ENCODE measurements at places on chromosomes 1 and 21. TPM values are rescaled to one million over a fixed set of nuclear protein-coding genes. Genes with fewer than 3 reads are reported as not detected.

GRCh38 chr1:176531036-176531435 lies 68.1 kb downstream of the PAPPA2 start:
- no peak for DNase-seq

- peak; percentile 39 for DNase-seq
Measured at GRCh38 chr1:118223426-118223825, 38.4 kb upstream of the SPAG17 start.

DNA sequence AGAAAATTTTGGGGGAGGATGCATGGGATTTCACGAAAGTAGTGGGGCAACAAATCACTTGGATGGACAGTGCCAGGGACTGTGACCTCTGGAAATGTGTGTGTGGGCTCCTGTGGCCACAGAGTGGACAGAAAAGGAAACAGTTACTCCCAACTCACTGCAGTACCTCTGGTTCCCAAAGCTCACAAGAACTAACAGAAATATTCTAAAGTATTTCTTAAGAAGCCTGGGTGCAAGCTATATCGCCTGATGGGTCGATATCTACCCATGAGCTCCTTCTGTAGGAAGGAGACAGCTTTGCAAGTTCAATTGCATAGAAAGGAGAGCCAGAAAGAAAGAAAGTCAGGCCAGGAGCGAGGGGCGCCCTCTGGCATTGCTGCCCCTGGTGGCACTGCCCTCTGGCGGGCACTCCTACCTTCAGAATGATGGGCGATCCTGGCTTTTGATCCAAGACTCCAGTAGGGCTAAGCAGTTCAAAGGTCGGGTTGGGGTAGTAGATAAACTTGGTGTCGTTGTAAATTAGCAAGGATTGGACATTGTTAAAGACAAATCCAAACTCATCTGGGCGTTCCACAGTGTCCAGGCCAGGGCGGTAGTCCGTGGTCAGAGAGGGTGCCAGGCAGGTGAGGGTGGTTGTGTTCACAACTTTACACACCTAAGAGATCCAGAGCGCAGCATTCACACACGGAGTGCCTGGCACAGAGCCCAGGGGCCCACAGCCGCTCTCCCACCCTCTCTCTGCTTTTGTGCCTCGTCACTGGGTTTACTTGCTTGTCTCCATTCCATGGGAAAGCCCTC lies 134.7 kb upstream of the CD34 start:
- no peak for DNase-seq

- no peak for DNase-seq
Measured at GRCh38 chr21:32007456-32007855, 134.6 kb downstream of the HUNK start.

DNA sequence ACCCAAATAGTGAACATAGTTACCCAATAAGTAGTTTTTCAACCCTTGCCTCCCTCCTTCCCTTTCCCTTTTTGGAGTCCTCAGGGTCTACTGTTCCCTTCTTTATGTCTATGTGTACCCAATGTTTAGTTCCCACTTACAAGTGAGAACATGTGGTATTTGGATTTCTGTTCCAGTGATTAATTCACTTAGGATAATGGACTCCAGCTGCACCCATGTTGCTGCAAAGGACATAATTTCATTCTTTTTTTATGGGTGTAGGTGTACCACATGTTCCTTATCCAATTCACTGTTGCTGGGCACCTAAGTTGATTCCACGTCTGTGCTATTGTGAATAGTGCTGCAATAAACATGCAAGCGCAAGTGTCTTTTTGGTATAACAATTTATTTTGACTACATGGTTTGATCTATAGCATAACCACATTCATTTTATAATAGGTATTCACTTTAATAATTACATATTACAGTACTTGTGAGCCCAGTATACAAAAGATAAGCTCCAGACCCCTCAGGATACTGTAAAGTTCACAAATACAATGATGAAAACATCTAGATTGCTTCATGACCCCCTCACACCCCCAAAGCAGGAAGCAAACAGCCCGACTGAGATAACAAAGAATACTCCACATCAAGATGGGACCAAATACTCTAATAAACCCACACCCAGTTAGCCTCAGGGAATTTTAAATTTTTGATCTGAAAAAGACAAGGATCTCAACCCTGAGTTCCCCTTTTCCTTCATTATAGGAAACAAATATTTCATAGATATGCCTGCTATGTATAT lies 45.3 kb downstream of the PUM1 start:
- no peak for DNase-seq

DNA sequence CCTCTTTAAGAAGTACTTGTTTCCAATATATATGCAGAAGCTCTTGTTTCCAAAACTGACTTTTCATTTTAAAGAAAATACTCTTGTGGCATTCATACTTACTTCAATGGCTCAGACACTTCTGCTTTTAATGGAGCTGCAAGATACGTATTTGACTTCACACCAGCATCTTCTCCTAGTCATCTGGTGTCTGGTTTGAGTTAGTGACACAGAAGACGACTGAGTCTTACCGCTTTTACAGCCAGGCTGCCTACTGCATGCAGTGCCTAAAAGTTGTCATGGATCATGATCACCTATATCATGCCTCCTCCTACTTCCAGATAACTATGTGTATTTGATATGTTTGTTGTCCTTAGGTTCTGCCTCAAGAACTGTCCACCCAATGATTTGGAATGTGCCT lies 185.9 kb downstream of the TPR start:
- no peak for DNase-seq

DNA sequence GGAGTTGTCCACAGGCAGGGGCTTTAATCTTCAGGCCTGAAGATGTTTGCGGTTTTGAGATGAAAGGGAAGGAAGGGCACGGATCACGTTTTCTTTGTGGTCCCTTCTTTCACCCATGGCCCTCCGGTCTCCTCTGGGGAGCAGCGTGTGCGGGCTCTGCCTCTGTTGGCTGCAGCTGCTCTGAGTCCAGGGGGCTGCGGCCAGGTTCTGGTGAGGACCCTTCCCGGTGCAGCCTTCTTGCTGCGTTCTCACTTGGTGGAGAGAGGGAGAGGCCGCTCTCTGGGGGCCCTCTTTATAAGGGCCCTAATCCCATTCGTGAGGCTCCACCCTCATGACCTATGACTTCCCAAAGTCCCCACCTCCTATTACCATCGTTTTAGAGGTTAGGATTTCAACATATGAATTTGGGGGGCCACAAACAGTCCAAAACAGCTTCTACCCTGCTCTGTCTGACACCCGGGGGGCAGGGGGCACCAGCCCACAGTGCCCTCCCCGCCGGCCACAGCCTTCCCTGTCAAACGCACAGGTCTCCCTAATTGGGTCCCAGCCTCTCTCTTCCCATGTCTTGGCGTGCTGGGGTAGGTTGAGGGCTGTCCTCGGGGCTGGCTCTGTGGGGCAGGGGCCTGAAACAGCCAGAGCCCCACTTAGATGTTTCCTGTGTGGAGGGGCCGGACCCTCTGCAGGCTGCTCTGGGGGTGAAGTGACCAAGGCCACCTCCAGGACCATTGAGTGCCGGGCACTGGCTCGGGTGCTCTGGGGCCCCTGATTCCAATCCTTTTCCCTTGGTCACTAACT lies 100.1 kb upstream of the C1orf174 start:
- DNase-seq = no peak

- no peak for DNase-seq
Measured at GRCh38 chr1:4963251-4963650, 308.8 kb downstream of the AJAP1 start.

DNA sequence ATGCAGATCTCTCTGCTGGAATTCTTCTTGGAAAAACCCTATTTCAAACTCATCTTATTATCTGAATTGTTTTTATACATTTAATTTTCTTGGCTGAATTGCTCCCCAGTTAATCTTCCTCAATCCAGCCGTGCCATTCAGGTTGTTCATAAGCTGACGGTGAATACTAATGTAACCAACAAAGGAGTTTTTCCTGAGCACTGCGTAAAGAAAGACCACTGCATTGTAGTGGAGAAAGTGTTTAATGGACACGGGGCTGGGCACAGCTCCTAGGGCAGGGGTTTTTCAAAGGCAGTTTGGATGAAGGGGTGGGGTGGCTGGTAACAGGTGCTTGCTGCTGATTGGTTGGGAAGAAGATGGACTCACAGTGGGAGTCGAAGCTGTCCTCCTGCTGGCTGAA lies 820.3 kb downstream of the ADGRL2 start:
- no peak for DNase-seq

GRCh38 chr1:66253330-66253921 lies 280.5 kb upstream of the SGIP1 start:
- DNase-seq = peak; percentile 51

- no peak for DNase-seq
Measured at GRCh38 chr1:159957824-159958268, 3.8 kb upstream of the SLAMF9 start.

GRCh38 chr21:15441060-15441493 lies 288.7 kb upstream of the USP25 start:
- DNase-seq = peak; percentile 44

- no peak for DNase-seq
Measured at GRCh38 chr21:45938811-45939520, 42.6 kb upstream of the COL6A1 start.

GRCh38 chr1:160993544-160994193 lies 27.3 kb downstream of the F11R start:
- DNase-seq = no peak

GRCh38 chr1:71223641-71224340 lies 143.0 kb upstream of the ZRANB2 start:
- no peak for DNase-seq

DNA sequence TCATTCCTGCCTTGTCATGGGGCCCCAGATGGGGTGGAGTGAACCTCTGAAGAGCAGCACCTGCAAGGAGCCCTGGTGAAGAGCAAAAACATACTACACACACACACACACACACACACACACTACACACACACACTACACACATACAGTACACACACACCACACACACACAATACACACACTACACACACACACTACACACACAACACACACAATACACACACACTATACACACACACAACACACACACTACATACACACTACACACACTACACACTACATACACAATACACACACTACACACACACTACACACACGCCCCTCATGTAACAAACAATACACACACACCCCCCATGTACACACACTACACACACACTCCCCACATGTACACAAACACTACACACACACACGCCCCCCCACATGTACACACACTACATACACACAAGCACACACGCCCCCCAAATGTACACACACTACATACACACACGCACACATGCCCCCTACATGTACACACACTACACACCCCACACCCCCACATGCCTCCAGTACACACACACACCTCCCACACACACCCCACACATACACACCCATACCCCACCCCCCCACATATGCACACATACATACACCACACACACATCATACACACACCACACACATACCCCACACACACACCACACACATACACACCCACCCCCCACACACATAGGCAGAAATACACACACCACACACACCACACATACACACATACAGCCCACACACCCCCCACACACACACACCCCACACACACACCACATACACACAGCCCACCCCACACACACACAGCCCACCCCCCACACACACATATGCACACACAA lies 9.3 kb downstream of the SLC2A5 start:
- DNase-seq = no peak

DNA sequence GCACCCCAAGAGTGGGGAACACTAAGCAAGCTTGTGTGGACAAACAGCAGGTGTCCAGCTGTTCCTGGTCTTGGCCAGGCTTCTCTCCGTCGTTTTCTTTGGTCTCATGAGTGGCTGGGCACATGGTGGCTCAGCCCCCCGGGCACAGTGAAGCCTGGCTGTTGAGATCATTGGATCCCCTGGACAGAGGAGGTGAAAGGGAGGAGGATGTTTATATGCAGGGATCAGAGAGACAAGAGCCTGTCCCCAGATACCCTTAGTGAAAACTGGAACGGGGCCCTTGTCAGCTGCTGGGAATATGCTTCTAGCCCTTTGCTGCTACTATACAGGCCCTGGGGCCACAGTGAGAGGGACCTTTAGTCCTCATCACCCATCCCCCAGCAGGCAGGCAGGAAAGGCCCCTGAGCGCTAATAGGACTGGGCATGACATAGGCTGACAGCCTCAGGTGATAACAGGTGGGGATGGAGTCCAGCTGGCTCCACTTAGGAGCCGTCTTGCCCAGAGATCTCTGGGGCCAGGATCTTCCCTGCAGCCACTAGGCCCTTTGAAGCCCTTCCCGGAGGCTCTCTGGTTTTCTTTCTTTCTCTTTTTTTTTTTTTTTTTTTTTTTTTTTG lies 16.4 kb downstream of the EPHA8 start:
- DNase-seq = no peak

Gene SERINC2
- polyA plus RNA-seq = 58.4 TPM

Gene LAMC2
- polyA plus RNA-seq = 5.5 TPM

Gene ATP1A4
- 0.30 TPM for polyA plus RNA-seq

Gene TGFB2
- 14.2 TPM for polyA plus RNA-seq

Gene CCDC27
- 0.33 TPM for polyA plus RNA-seq

Gene CATSPER4
- 0.14 TPM for polyA plus RNA-seq

Gene RGS8
- polyA plus RNA-seq = 0.07 TPM

Gene INSRR
- 1.6 TPM for polyA plus RNA-seq

Gene LRRC53
- not detected for polyA plus RNA-seq

Gene S100A2
- 6.8 TPM for polyA plus RNA-seq
